ENCODE measurements at places on chromosomes 16 and 17.

- peaks cover 17% of the 10 kb centered on the region for H3K36me3 ChIP-seq
- peak; percentile 20 for DNase-seq
- no peaks in the 10 kb centered on the region for H3K27me3 ChIP-seq
- H3K27ac ChIP-seq: peak overlapping the region; percentile 32
- peaks cover 34% of the 10 kb centered on the region for H3K4me1 ChIP-seq
Observed at GRCh38 chr16:84735849-84736586, 36.2 kb downstream of the USP10 start.

DNA sequence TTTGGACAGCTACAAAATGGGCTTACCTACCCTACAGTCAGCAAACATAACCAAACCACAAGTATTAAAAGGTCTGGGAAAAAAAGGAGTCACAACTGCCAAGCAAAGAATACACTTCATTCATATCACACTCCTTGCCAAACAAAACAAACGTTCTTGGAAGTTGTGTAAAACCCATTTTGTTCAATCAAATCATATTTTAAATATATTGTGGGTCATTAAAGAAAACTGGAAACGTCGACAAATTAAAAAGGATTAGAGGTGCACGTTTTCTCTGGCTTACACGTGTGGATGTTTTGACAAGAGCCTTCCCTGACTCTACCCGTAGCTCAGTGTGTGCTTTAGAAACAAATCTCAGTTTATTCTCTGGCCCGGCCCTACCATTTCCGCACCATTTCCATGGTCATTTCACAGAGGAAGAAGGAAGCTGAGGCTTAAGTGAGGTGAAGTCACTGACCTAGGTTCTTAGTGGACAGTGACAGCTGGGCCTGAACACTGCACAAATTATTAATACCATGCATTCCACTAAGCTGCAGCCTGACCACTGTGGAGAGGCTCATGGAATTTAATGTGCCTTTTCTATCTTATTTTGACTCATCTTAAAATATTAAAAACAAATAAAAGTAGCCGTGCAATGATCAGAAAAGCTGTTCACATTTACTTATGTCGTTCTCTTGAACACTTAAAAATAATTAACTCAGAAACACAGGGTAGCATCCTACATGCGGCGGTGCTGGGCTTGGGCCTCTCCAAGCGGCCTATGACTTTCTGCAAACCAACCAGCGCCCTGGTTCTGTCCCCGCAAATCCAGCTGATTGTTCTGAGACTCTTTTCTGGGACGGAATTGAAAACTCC is 968 bp downstream of the CEP112 start:
- peaks cover 20% of the 10 kb centered on the region for H3K36me3 ChIP-seq
- H3K27me3 ChIP-seq: no peaks in the 10 kb centered on the region
- DNase-seq: no peak
- H3K27ac ChIP-seq: peak overlapping the region; percentile 93

DNA sequence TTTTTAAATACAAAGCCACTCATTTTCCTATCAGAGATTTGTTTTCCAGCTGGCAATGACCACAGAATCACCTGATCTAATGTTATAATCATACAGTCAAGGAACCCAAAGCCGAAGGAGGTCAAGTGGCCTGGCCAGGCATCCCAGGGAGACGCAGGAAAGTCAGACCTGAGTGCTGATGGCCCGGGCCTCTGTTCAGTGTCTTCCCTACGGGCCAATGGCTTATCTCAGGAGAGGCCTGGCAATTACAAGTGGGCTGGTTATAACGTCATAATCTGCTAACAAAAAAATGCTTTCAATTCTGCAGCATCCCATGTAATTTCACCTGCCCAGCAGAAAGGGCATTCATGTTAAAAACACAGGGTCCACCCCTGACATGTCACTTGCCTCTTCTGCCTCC is 43.5 kb downstream of the ARHGAP17 start:
- peaks cover 41% of the 10 kb centered on the region for H3K36me3 ChIP-seq
- no peak for DNase-seq
- H3K27me3 ChIP-seq: no peaks in the 10 kb centered on the region
- H3K4me3 ChIP-seq: no peak overlapping the region

DNA sequence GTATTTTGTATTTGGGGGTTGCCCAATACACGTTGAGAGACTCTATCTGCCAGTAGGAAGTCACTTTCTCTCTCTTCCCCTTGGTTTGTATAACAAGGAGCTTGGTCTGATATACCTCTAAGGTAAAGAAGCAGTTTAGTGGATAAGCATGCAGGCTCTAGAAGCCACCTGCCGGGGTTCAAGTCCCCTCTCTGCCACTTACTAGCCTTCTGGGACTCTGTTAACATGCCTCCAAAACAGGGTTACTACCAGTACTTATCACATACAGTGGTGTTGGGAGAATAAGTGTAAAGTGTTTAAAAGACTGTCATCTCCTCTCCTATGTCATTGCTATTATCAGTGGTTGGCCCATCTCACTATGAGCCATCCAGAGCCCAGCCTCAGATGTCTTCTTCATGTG is 156.1 kb upstream of the HS3ST3A1 start:
- no peaks in the 10 kb centered on the region for H3K4me1 ChIP-seq
- no peaks in the 10 kb centered on the region for H3K27me3 ChIP-seq
- H3K27ac ChIP-seq: no peak overlapping the region
- H3K4me3 ChIP-seq: no peak overlapping the region
- H3K36me3 ChIP-seq: no peaks in the 10 kb centered on the region
- DNase-seq: no peak

DNA sequence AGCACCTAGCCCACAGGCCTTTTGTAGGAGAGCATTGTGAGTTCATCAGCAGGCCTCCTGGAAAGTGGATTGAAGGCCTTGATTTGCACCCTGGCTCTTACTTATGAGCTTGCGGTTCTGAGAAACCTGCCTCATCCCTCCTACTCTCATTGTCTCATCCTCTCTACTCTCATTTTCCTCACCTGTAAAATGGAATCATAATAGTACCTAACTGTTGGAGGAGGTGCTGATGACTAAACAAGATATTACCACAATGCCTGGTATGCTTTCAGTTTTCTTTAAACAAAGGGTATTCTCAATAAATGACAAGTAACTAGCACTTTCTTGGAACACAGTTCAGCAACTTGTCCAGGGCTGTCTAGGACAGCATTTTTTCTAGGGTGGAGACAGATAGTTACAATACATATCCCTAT is 243.1 kb upstream of the MAF start:
- no peaks in the 10 kb centered on the region for H3K4me1 ChIP-seq
- peaks cover 47% of the 10 kb centered on the region for H3K27me3 ChIP-seq
- no peak overlapping the region for H3K27ac ChIP-seq

GRCh38 chr16:78225919-78226318 is 126.5 kb downstream of the WWOX start:
- H3K27me3 ChIP-seq: no peaks in the 10 kb centered on the region
- H3K27ac ChIP-seq: no peak overlapping the region
- no peak overlapping the region for H3K4me3 ChIP-seq
- DNase-seq: no peak
- no peaks in the 10 kb centered on the region for H3K36me3 ChIP-seq

- no peaks in the 10 kb centered on the region for H3K36me3 ChIP-seq
- no peak for DNase-seq
- H3K27me3 ChIP-seq: no peaks in the 10 kb centered on the region
- H3K4me3 ChIP-seq: no peak overlapping the region
Observed at GRCh38 chr17:70767102-70767701, 597.9 kb downstream of the KCNJ2 start.

- no peak overlapping the region for H3K4me3 ChIP-seq
- H3K36me3 ChIP-seq: no peaks in the 10 kb centered on the region
- H3K27me3 ChIP-seq: peaks cover 7% of the 10 kb centered on the region
- no peak for DNase-seq
Observed at GRCh38 chr16:85485379-85485778, 127.7 kb upstream of the GSE1 start.

GRCh38 chr17:68658999-68659780 is 58.0 kb upstream of the FAM20A start:
- H3K4me3 ChIP-seq: no peak overlapping the region
- H3K27ac ChIP-seq: no peak overlapping the region
- no peaks in the 10 kb centered on the region for H3K36me3 ChIP-seq
- H3K27me3 ChIP-seq: peaks cover 45% of the 10 kb centered on the region

GRCh38 chr17:82615084-82616020 is 32.9 kb downstream of the WDR45B start:
- H3K4me1 ChIP-seq: no peaks in the 10 kb centered on the region
- H3K36me3 ChIP-seq: peaks cover 61% of the 10 kb centered on the region
- DNase-seq: no peak
- no peak overlapping the region for H3K27ac ChIP-seq

- DNase-seq: no peak
- H3K4me1 ChIP-seq: peaks cover 1% of the 10 kb centered on the region
- peaks cover 34% of the 10 kb centered on the region for H3K27me3 ChIP-seq
- no peak overlapping the region for H3K27ac ChIP-seq
Observed at GRCh38 chr17:79866791-79867518, 27.7 kb upstream of the CBX4 start.

DNA sequence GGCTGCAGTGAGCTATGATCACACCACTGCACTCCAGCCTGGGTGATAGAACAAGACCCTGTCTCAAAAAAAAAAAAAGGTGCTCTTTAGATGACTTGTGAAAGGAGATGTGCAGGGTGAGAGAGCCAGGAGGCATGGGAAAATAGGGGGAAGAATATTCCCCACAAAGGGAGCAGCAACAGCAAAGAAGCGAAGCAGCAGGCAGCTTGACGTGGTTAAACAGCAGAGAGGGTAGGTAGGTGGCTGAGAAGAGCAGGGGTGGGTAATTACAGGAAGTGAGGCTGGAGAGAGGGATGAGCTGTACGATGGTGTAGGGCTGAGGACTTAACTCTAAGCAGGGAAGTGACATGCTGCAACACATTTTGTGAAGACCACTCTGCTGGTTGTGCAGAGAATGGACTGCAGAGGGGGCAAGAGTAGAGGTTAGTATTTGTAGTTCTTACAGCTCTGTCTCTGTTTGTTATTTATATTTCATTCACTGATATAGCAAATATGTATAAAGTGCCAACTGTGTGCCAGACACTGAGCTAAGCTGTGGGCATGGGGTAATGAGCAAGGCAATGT is 1.6 kb downstream of the HEATR3 start:
- peaks cover 28% of the 10 kb centered on the region for H3K36me3 ChIP-seq
- peak; percentile 35 for DNase-seq
- H3K27ac ChIP-seq: peak overlapping the region; percentile 86
- H3K4me1 ChIP-seq: peaks cover 43% of the 10 kb centered on the region

DNA sequence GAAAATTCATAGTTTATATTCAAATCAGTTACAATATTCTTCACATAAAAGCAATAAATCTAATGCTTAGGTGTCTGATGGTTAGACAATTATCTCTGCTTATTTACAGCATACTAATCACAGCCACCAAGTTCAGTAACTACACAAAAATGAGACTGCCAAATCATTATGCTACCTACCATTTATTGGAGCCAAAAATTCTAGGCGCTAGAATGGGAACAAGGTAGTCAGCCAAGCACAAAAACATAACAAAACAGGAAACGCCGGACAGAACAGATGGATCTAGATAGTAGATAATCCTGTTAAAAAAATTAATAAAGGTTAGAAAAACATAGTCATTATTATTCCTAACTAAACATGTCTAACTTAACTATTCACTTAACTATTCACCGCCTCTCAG is 3.6 kb downstream of the ARL6IP1 start:
- peaks cover 70% of the 10 kb centered on the region for H3K36me3 ChIP-seq
- H3K4me3 ChIP-seq: no peak overlapping the region
- H3K27me3 ChIP-seq: no peaks in the 10 kb centered on the region
- no peak for DNase-seq

DNA sequence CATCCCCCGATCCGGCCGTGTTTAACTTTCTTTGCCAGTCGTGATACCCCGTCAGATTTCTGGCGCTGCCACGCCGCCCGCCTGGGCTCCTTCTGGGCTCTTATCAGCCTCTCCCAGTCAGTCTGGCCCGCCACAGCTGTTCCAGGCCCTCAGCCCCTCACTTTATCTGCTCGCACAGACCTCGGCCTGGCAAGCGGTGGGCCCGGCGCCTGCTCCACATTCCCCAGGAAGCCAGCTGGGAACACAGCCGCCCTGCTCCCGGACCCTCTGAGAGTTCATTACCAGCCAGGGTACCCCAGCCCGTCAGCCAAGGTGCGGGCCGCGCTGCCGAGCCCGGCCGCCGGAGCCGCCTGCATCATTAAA is 157.5 kb downstream of the ZNF423 start:
- H3K4me3 ChIP-seq: no peak overlapping the region
- no peaks in the 10 kb centered on the region for H3K36me3 ChIP-seq
- no peaks in the 10 kb centered on the region for H3K4me1 ChIP-seq
- DNase-seq: no peak
- H3K27ac ChIP-seq: no peak overlapping the region

DNA sequence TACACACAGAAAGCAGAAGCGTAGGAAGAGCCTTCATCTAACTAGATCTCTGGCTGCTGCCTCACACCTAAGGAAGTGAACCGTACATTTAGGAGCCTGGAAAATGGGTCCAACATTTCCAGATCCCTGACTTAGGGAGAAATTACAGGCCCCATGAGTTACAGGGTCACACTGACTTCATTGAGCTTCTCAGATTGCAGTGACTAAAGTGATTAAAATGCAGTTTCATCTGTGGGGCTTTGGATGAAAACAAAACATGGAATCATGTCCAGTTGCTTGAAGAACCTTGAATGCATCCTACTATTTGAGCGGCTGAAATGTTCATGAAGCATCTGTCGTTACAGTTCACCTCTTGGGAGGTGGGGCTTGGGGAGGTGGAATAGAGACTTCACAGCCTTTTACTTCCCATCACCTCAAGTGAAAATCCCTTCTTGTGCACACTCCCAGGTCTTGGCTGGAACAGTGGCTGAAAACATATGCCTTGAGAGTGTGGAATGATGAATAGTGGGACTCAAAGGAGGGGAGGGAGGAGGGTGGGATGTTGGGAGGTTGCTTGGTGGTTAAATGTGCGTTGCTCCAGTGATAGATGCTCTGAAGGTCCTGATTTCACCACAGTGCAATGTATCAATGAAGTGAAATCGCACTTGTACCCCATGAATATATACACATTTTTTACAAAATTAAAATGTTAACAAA is 19.7 kb downstream of the TEKT3 start:
- H3K27me3 ChIP-seq: peaks cover 37% of the 10 kb centered on the region
- H3K36me3 ChIP-seq: no peaks in the 10 kb centered on the region
- DNase-seq: no peak
- no peak overlapping the region for H3K27ac ChIP-seq
